Gastrocnemius medialis (tissue), 4 donors: ENCODE measurements at places on chromosomes 7 and 10. TPM values are rescaled to one million over a fixed set of nuclear protein-coding genes. Genes with fewer than 3 reads are reported as not detected.

The IPMK gene
- 3.0 TPM for total RNA-seq

The ASIC3 gene
- 2.2 TPM for total RNA-seq

The ATP6V0E2 gene
- 46.3 TPM for total RNA-seq

The CYP3A4 gene
- total RNA-seq: 2.2 TPM

The GNAI1 gene
- total RNA-seq: 7.3 TPM

The TEX47 gene
- not detected for total RNA-seq

The ZNF804B gene
- total RNA-seq: not detected

The PHTF2 gene
- 81.2 TPM for total RNA-seq

The CNPY1 gene
- not detected for total RNA-seq
